CD4-positive, alpha-beta T cell treated with Interleukin-12 subunit alpha and Interleukin-12 subunit beta, for 1 hour (primary cell): ENCODE measurements at places on chromosomes 5 and 9.

DNA sequence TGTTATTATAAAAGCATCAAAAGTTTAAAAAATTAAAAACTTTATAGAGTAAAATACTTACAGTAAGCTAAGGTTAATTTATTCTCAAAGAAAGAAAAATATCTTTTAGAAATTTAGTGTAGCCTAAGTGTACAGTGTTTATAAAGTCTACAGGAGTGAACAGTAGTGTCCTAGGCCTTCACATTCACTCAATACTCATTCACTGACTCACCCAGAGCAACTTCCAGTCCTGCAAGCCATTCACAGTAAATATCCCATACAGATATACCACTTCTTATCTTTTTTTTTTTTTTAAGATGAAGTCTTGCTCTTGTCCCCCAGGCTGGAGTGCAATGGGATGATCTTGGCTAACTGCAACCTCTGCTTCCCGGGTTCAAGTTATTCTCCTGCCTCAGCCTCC, 73.1 kb upstream of the FST start:
- no peak for DNase-seq

DNA sequence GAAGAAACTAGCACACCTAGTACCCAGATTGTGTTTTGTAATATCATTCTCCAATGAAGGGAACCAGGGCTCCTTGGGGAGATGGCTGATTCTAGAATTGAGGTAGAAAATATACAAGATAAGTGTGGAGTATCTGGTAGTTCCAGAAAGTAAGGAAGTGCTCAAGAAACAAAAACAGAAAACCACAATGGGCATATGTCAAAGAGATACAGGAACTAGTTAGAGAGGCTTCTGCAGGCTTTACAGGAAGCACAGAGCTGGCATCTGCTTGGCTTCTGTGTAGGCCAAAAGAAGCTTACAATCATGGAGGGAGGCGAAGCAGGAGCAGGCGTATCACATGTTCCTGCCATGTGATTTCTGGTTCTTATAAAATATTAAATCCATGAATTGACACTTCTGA, 105.7 kb upstream of the TMEM161B start:
- no peak for DNase-seq

GRCh38 chr5:39218482-39219402, 621 bp downstream of the FYB1 start:
- no peak for DNase-seq

- DNase-seq: no peak
These were observed 6.1 kb downstream of the RUSC2 start for GRCh38 chr9:35495984-35496383.
